ENCODE measurements at places on chromosomes 11 and 22. TPM values are rescaled to one million over a fixed set of nuclear protein-coding genes. Genes with fewer than 3 reads are reported as not detected.

P2RX6 gene
- 2.6 TPM for total RNA-seq

TMPRSS6 gene
- total RNA-seq, result not detected

LTO1 gene
- total RNA-seq, result 21.4 TPM

MYO7A gene
- not detected for total RNA-seq

SLC37A2 gene
- 0.37 TPM for total RNA-seq

DDX25 gene
- not detected for total RNA-seq

CRYBA4 gene
- not detected for total RNA-seq

SMIM38 gene
- 0.73 TPM for total RNA-seq

ZBTB3 gene
- 11.2 TPM for total RNA-seq

OSBPL5 gene
- 47.7 TPM for total RNA-seq

TMEM191C gene
- 1.2 TPM for total RNA-seq

GVQW3 gene
- total RNA-seq, result 4.2 TPM

LIMK2 gene
- 53.9 TPM for total RNA-seq

LUZP2 gene
- 2.7 TPM for total RNA-seq

SYNGR1 gene
- 24.0 TPM for total RNA-seq

CCDC188 gene
- 0.56 TPM for total RNA-seq

EED gene
- 16.5 TPM for total RNA-seq

OR8H3 gene
- not detected for total RNA-seq

TIMP3 gene
- total RNA-seq, result 36.2 TPM

MFRP gene
- total RNA-seq, result not detected

DEPDC7 gene
- total RNA-seq, result 2.9 TPM
